ENCODE measurements at places on chromosomes 3 and 15. TPM values are rescaled to one million over a fixed set of nuclear protein-coding genes. Genes with fewer than 3 reads are reported as not detected.

The TUBGCP4 gene
- total RNA-seq, result 43.9 TPM

The PFKFB4 gene
- total RNA-seq, result 10.8 TPM

The MKRN2OS gene
- total RNA-seq, result not detected

The CHRNA5 gene
- total RNA-seq, result 9.1 TPM

The ZKSCAN7 gene
- not detected for total RNA-seq

Data from OCI-LY7 (cell line).